Activated CD8-positive, alpha-beta T cell treated with anti-CD3 and anti-CD28 coated beads for 36 hours (primary cell): ENCODE measurements at places on chromosomes 13 and 19. TPM values are rescaled to one million over a fixed set of nuclear protein-coding genes. Genes with fewer than 3 reads are reported as not detected.

- H3K4me3 ChIP-seq: no peak overlapping the region
- DNase-seq: peak; percentile 19
- H3K27ac ChIP-seq: no peak overlapping the region
- no peaks in the 10 kb centered on the region for H3K4me1 ChIP-seq
These were observed 141.0 kb downstream of the RAP2A start for GRCh38 chr13:97574926-97575325.

- no peak overlapping the region for H3K4me3 ChIP-seq
- DNase-seq: no peak
- no peaks in the 10 kb centered on the region for H3K4me1 ChIP-seq
These were observed 492.4 kb downstream of the DACH1 start for GRCh38 chr13:71374471-71375049.

DNA sequence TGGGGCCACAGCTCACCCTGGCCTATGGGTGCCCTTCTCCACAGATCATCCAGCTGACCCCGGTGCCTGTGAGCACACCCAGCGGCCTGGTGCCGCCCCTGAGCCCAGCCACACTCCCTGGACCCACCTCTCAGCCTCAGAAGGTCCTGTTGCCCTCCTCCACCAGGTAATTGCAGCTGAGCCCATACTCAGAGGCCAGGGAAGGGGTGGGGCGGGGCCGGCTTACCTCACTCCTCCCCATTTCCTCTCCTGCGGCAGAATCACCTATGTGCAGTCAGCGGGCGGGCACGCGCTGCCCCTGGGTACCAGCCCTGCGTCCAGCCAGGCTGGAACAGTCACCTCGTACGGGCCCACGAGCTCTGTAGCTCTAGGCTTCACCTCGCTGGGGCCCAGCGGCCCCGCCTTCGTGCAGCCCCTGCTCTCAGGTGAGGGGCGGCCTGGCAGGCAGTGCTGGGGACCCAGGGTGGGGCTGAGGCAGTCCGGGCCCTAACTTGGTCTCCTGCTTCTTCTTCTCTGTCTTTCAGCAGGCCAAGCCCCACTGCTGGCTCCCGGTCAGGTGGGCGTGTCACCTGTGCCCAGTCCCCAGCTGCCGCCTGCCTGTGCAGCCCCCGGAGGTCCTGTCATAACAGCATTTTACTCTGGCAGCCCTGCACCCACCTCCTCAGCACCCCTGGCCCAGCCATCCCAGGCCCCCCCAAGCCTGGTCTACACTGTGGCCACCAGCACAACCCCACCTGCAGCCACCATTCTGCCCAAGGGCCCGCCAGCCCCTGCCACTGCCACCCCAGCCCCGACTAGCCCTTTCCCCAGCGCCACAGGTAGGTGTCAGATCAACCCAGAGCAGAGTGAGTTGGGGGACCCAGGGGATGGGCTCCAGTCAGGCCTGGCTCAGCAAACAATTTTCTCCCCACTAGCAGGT, 9.6 kb upstream of the PRR19 start:
- H3K4me1 ChIP-seq: peaks cover 6% of the 10 kb centered on the region
- no peaks in the 10 kb centered on the region for H3K27me3 ChIP-seq
- peaks cover 24% of the 10 kb centered on the region for H3K36me3 ChIP-seq

- H3K4me1 ChIP-seq: peaks cover 38% of the 10 kb centered on the region
- H3K4me3 ChIP-seq: no peak overlapping the region
- H3K36me3 ChIP-seq: peaks cover 36% of the 10 kb centered on the region
- no peak for DNase-seq
- H3K27me3 ChIP-seq: no peaks in the 10 kb centered on the region
- peak overlapping the region; percentile 42 for H3K27ac ChIP-seq
These were observed 10.6 kb downstream of the PPP6R1 start for GRCh38 chr19:55248166-55248675.

- no peak overlapping the region for H3K27ac ChIP-seq
- H3K4me1 ChIP-seq: peaks cover 12% of the 10 kb centered on the region
- H3K27me3 ChIP-seq: peaks cover 42% of the 10 kb centered on the region
- no peak for DNase-seq
These were observed 14.7 kb upstream of the SIGLEC6 start for GRCh38 chr19:51546107-51546649.

GRCh38 chr19:50488389-50489194, 11.9 kb upstream of the GARIN5A start:
- peaks cover 21% of the 10 kb centered on the region for H3K4me1 ChIP-seq
- no peak overlapping the region for H3K27ac ChIP-seq
- peaks cover 18% of the 10 kb centered on the region for H3K36me3 ChIP-seq
- no peaks in the 10 kb centered on the region for H3K27me3 ChIP-seq

- H3K27ac ChIP-seq: peak overlapping the region; percentile 95
- H3K4me3 ChIP-seq: peak overlapping the region; percentile 97
- peak; percentile 74 for DNase-seq
- no peaks in the 10 kb centered on the region for H3K27me3 ChIP-seq
- peaks cover 74% of the 10 kb centered on the region for H3K4me1 ChIP-seq
These were observed 749 bp downstream of the GATAD2A start for GRCh38 chr19:19405971-19406877.

DNA sequence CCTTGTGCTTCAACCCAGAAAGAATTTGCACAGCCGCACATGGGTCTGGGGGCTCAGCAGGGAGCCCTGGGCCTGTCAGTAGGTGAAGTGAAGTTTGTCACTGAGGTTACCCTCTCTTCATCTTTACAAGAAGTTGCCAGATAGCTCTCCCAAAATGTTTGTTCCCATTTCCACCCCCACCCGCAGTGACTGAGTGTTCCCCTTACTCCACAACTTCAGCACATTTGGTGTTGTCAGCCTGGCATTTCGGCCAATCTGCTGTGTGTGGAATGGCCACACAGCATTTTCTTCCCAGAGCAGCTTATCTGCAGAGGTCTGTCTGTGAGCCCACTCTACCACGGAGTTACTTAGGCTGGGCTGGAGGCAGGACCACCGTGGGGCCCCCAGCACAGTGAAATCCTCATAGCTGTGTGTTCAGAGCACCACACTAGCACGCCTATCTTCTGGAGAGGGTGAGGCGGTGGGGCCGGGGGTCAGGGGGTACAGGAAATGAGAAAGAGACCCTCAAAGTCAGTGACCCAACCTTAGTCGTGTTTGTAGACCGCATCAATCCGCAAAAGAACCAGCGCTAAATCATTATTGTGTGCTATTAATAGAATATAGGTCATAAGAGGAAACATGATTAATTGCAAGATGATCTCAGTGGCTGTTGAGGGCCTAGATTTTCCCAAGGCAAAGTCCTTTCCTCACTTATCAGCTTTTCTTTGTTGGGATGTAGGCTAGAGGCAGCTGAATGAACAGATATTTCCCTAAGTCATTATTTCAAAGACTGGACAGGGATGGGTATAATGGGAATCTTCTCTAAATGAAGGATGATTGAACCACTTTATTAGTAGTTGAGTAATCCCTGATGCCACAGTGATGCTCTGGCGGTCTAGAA, 116.0 kb downstream of the SIPA1L3 start:
- no peaks in the 10 kb centered on the region for H3K27me3 ChIP-seq
- H3K27ac ChIP-seq: no peak overlapping the region
- no peaks in the 10 kb centered on the region for H3K4me1 ChIP-seq
- no peaks in the 10 kb centered on the region for H3K36me3 ChIP-seq

- H3K36me3 ChIP-seq: peaks cover 32% of the 10 kb centered on the region
- H3K27me3 ChIP-seq: no peaks in the 10 kb centered on the region
- H3K27ac ChIP-seq: no peak overlapping the region
- peaks cover 6% of the 10 kb centered on the region for H3K4me1 ChIP-seq
- DNase-seq: no peak
These were observed 79.3 kb upstream of the TEX29 start for GRCh38 chr13:111241006-111241755.

DNA sequence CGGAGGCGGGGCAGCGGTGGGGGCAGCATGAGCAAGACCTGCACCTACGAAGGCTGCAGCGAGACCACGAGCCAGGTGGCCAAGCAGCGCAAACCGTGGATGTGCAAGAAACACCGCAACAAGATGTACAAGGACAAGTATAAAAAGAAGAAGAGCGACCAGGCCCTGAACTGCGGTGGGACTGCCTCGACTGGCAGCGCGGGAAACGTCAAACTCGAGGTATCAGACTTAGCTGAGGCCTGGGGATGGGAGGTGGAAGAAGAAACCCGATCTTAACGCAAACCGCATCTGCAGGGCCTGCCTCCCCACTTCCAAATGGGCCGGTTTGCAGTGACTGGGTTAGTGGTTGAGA, 693 bp downstream of the RFXAP start:
- peak overlapping the region; percentile 93 for H3K27ac ChIP-seq
- DNase-seq: peak; percentile 57

- peaks cover 9% of the 10 kb centered on the region for H3K4me1 ChIP-seq
- no peaks in the 10 kb centered on the region for H3K36me3 ChIP-seq
- no peak overlapping the region for H3K27ac ChIP-seq
- no peak for DNase-seq
- H3K27me3 ChIP-seq: peaks cover 7% of the 10 kb centered on the region
These were observed 1.7 kb downstream of the NR2F6 start for GRCh38 chr19:17243830-17244617.

DNA sequence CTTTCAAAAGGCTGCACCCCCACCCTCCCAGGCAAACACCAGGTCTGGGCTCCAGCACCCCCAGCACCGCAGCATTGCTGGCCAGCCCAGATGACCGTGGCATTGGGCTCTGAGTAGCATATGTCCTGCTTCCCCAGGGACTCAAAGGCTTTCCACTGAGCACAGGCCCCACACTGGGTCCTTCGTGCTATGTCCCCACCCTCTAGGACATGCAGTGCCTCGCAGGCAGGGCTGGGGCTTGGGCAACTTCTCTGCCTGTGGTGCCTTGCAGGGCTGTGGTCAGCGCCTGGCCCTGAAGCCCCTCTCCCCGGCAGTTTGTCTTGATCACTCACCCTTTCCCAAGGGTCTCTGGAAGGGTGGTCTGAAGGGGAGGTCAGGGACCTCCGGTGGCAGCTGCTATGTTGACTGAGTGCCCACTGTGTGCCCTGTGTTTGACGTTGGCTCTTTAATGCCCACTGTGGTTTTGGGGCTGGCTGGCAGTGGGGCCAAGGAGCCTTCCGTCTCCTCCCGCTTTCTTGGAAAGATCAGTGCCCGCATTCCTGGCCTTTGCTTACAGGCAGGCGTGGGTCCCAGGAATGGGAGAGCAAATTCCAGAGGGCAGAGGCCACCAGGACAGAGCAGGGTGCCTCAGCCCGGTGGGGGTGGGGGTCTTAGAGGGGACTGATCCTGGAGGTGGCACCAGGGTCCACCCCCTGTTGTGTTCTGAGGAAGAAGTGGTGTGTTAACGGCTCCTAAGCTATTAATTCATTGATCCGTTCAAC, 20.3 kb upstream of the CRTC1 start:
- no peaks in the 10 kb centered on the region for H3K27me3 ChIP-seq
- DNase-seq: no peak
- no peak overlapping the region for H3K4me3 ChIP-seq
- H3K36me3 ChIP-seq: peaks cover 3% of the 10 kb centered on the region
- no peak overlapping the region for H3K27ac ChIP-seq

GRCh38 chr13:79907527-79907926, 426.6 kb downstream of the NDFIP2 start:
- H3K36me3 ChIP-seq: no peaks in the 10 kb centered on the region
- H3K4me1 ChIP-seq: no peaks in the 10 kb centered on the region
- H3K4me3 ChIP-seq: no peak overlapping the region
- H3K27ac ChIP-seq: no peak overlapping the region
- H3K27me3 ChIP-seq: no peaks in the 10 kb centered on the region

DNA sequence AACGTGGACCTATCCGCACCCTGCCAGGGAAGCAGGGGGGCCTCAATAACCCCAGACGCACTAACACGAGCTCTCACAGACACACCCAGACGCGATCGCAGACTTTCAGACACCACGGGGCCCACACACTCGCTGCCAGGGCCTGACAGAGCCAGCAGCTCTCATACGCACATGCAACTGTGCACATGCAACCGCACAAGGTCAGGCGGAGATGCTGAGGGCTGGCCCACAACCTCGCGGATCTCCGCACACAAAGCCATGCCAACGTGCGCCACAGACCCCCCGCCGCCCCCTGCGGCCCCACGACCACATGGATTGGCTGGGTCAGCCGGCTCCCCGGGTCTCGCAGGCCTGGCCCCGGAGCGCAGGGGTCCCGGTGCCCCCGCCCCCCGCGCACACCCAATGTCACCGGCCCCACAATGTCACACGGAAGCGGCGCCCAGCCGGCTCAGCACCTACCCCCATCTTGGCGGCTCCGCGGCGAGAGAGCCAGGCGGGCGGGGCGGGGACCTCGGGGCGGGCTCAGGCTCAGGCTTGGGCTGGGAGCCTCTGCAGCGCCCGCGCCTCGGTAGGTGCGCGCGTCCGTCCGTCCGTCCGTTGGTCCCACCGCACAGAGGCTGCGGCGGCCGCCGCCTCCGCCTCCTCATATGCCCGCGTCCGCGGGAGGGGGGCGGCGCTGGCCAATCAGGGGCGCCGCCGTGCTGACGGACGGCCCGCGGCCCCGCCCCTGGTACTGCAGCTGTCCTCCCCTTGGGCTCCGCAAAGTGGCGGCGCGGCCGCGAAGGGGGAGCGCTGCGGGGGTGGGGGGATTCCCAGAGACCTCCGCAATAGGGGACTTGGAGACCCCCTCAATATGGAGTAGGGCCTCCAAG, at the start of gene ATP1A3:
TSS of gene ATP1A3 (minus strand) at position 619 of the 872 bp plus-strand sequence. CDS start at position 465, 154 bp downstream.
- H3K27me3 ChIP-seq: peaks cover 33% of the 10 kb centered on the region
- no peaks in the 10 kb centered on the region for H3K36me3 ChIP-seq
- H3K4me3 ChIP-seq: peak within 1 kb of the TSS; percentile 80
- no peak within 1 kb of the TSS for H3K27ac ChIP-seq
- DNase-seq: peak; percentile 72

DNA sequence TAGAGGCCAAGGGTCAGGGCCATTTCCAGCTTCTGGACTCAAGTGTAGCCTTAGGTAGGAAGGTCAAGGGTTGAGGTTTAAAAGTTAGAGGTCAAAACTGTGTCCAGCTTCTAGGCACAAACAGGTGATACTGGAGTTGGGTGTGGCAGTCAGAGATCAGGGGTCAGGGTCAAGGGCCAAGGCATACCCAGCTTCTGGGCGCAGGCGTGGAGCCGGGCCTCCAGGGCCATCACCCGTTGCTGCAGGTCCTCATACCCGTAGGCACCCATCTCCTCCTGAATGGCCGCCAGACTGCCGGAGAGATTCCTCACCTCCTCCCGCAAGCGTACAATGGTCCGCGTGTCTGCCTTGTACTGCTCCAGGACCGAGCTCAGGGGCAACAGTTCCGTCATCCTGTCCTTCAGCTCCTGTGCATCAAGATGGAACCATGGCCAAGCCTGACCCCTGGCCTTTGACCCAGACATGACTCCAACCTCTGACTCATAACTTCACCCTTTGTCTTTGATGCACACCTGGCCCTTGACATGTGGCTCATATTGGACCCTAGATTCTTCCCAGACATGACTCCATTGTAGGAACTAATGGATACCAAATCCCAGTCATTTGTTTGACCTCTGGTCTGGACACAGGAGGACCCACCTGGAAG, 22.1 kb downstream of the PIN1 start:
- H3K36me3 ChIP-seq: peaks cover 6% of the 10 kb centered on the region
- H3K4me3 ChIP-seq: peak overlapping the region; percentile 74
- H3K4me1 ChIP-seq: peaks cover 65% of the 10 kb centered on the region
- no peaks in the 10 kb centered on the region for H3K27me3 ChIP-seq
- H3K27ac ChIP-seq: peak overlapping the region; percentile 96
- DNase-seq: peak; percentile 38

The AMH gene
- total RNA-seq: 4.5 TPM

The RASL11A gene
- total RNA-seq: 3.1 TPM

The NCR1 gene
- total RNA-seq: 0.58 TPM

The ZNF230 gene
- total RNA-seq: 3.4 TPM

The ZNF256 gene
- total RNA-seq: 6.2 TPM

The ZNF43 gene
- total RNA-seq: 28.6 TPM

The FFAR2 gene
- total RNA-seq: not detected

The PCP2 gene
- 4.8 TPM for total RNA-seq
